Stimulated activated CD4-positive, alpha-beta T cell treated with anti-CD3 and anti-CD28 coated beads, Interleukin-1b, Interleukin-23, amount 100 ng/mL, for 4 hours (primary cell): ENCODE measurements at places on chromosomes 4 and X.

GRCh38 chr4:8547108-8547911, 32.9 kb upstream of the GPR78 start:
- no peak for DNase-seq

GRCh38 chrX:72305286-72306084, at the start of gene CITED1:
Gene CITED1 (minus strand): TSS chrX:72305914. CDS start chrX:72302869, 3,045 bp downstream.
- no peak for DNase-seq

DNA sequence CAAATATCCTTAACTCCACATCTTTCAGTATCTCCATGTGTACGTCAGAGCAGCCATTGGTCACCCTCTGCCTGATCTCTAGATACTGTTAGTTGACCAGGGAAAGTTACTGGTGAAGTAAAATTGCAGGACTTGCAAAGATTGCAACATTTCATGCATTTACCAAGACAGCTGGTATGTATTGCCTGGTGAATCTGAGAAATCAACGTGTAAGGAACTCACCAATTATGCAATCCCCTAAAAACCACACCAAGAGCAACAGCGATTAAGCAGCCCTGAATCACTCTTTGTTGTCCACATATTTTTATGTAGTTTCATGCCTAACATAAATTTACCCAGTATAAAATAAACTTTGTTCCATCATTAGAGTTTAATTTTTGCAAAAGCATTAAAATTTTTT, 271.2 kb downstream of the NLGN4X start:
- DNase-seq = no peak

GRCh38 chrX:154727871-154728270, 23.0 kb downstream of the GAB3 start:
- no peak for DNase-seq

DNA sequence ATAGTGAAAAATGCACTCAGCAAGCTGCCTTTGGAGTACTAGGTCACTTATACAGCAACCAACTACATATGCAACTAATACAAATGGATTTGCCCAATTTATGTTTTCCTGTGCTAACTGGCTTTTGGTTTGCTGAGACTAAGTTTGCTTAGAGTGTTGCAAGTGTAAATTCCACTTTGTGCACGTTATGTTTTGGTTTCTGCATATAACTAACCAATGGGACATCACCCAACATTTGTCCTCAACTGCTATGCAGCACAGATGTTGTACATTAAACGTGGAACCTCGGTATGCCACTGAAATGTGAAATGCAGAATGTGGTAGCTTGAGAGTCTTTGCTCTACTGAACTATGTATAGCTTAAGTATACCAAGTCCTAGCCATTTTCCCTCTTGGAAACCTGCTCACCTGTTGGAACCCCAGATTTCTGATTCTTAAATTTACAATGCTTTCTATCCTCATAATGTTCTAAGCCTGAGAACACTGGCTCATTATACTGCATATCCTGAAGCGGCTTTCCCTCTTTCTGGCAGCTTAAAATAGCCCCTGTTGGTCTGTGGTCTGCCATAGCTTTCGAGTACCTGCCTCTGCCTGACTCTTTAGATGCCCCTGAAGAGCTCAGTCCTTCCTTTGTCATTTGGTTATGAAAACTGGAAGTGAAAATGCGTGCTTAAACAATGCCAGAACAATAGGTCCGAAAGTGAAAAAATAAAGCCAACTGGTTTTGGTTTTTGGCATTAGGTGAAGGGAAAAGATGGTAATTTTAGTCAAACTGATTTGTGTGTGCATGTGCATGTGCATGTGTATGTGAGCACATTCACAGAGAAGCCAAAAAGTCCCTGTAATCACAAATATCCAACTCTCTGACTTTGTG, 158.0 kb downstream of the SH2D1A start:
- no peak for DNase-seq
